Left ventricle myocardium superior (tissue), 1 donor: ENCODE measurements at places on chromosomes 6 and 20. TPM values are rescaled to one million over a fixed set of nuclear protein-coding genes. Genes with fewer than 3 reads are reported as not detected.

Gene FGD2
- total RNA-seq = 8.0 TPM

Gene GSTA4
- total RNA-seq = 8.0 TPM

Gene ARMC2
- 11.5 TPM for total RNA-seq

GRCh38 chr6:53995935-53996334 is 115.3 kb upstream of the MLIP start:
- DNase-seq = no peak

- DNase-seq = no peak
Observed at GRCh38 chr6:27837625-27838057, 74.6 kb downstream of the OR2B2 start.

- DNase-seq = no peak
Observed at GRCh38 chr6:169019727-169020491, 233.7 kb downstream of the THBS2 start.

DNA sequence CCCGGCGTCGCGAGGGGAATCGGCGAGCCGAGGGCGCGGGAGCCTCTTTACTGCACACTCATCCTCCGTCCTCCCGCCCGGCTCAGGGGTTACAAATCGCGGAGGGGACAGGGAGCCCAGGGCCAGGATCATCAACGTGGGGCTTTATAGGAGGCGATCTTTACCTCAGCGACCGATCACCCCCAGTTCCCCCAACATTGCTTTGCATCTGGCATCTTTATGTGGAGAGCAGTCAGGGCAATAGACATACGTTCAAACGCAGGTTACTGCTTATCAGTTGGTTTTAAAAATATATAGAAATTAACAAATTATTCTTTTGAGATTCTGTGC is 634 bp downstream of the HSF2 start:
- no peak for DNase-seq

DNA sequence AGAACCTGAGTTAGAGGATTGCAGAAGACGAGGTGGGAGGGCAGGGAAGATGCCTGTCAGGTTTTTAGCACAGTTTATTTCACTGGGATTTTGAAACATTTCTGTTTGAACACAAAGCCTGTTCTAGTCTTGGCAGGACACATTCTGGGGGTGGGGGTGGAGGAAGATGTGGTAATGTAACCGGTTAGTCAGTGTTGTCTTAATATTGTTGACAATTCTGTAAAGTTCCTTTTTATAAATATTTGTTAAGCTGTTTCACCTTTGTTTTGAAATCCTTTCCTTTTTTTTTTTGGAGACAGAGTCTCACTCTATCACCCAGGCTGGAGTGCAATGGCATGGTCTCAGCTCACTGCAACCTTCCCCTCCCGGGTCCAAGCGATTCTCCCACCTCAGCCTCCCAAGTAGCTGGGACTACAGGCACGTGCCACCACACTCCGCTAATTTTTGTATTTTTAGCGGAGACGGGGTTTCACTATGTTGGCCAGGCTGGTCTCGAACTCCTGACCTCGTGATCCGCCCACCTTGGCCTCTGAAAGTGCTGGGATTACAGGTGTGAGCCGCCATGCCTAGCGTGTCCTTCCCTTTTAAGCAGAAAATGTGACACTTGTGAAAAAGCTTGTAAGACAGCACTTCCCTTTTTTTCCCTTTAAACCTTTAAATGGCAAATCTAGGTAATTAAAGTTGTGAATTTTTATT is 20.2 kb downstream of the SLC9A8 start:
- no peak for DNase-seq

DNA sequence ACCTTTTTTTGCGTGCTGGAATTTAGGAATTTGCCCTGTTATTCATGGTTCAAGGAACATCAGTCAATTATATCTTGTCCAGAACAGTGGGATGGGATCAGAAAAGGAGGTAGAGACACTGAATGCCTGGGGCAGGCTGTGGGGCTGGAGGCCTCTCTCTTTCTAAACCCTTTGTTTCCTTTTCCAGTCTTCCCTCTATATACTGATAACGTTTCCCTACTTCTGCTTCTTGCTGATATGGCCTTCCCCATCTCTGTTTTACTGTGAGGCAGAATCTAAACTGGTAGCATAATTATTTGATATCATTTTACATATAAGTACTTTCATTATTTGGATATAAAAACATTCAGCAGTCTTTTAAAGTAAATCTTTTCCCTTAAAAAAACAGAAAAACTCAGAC is 67.5 kb downstream of the DNAH8 start:
- DNase-seq = no peak

- no peak for DNase-seq
Observed at GRCh38 chr6:144265390-144265789, 19.7 kb upstream of the UTRN start.

DNA sequence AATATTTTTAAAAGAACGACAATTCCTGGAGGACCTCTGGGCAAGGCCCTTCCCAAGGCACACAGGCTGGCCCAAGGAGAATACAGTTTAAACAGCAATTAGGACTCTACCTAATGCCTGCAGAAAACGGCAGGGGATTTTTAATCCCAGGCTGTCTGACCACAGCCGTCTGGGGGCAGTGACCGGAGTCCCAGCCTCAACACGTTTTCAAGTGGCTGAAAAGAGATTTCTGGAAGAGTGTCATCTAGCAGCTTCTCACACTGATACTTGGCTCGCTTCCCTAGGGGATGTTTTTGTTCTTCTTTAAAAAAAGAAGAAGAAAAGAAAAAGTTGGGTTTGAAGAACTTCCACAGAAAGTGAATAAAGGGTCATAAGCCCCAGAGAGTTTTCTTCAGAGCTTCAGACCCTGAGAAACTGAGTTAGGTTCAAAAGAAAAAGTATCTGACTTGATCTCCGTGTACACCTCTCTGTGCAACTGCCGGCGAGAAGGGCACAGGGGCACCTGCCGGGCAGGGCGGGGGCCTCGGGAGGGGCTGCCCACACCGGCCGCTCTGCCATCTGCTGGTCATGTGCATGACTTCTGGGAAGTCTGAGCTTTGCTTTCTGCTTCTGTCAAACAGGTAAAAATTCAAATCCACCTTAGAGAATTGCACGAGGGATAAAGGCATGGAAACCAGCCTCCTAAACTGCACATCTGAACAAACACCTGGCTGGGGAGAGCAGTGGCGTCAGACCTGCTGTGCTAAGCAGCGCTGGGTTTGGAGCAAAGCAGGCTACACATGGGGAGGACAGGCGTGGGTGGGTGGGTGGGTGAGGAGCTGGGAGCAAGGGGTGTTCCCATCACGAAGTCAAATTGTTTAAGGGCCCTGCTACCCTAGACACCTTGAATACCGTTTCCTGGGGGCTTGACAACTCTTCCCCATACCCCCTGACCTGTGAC is 33.0 kb downstream of the RRBP1 start:
- peak; percentile 60 for DNase-seq

GRCh38 chr6:31430449-31430848 is 27.1 kb downstream of the MICA start:
- no peak for DNase-seq

GRCh38 chr6:15457121-15457650 is 205.6 kb downstream of the DTNBP1 start:
- no peak for DNase-seq

DNA sequence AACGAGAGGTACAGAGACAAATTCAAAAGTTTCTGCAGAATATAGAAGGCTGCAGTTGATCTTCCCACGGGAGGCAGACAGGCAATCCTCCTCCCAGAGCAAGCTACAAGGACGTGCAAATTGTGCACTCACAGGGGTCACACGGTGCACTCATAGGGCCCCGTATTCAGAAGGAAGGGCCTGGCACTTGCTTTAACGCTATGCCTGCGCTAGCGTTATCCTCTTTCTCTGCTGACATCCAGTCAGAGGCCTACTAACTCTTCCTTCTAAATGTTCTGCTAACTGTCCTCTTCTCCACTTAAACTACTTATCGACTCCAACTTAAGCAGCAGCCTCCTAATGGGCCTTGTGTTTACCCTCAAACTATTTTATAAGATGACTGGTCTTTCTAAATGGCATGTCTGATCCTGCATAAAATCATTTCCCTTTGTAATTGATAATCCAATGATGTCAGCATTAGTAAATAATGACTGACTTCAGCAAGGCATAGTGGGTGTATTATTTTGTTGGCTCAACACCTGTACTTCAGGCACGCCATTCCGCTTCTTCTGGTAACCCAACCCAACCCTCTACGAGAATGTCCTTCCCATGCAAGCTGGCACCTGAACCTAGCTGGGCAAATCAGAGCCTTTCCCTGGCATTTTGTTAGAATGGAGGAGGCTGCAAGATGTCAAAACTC is 2.2 kb downstream of the IFNGR1 start:
- DNase-seq = no peak

DNA sequence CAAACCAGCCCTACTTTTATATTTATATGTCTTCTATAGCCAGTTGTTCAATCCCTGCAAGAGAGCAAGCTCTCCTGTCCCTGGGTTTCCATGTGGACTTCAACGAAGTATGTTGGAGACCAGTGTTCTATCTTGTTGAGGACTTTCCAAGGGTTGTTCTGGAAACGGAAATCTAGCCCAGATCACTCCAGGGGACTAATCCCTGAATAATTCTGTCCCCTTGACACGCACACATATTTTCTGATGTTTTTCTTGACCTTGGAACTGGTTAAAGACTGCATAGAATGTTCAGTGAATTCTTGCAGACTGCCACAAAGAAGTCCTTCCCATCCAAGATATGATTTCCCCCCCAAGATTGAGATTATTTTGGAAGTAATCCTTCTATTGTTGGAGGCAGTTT is 9.5 kb upstream of the MYLK2 start:
- DNase-seq = no peak

- peak; percentile 86 for DNase-seq
Observed at GRCh38 chr20:1313236-1313964, 15.5 kb downstream of the SDCBP2 start.

GRCh38 chr20:23118144-23118543 is 32.0 kb upstream of the CD93 start:
- no peak for DNase-seq

DNA sequence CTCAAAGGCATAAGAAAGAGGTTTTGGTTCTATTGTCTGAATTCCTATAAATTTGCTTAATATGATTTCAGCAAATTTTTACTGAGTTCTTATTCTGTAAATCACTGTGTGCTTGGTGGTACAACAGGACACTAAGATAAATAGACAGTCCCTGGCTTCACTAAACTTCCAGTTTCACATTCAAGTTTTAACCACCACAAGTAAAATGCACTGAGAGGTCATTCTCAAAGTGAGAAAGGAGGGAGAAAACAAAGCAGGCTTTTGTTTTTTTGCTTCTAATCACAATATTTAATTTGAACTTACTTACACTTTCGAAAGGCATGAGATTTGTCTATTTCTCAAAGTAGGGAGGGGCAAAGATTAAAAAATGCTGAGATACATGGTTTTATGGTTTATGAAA is 445.7 kb downstream of the CDC5L start:
- DNase-seq = no peak

- peak; percentile 79 for DNase-seq
Observed at GRCh38 chr6:158043586-158044524, 62.2 kb downstream of the SYNJ2 start.

DNA sequence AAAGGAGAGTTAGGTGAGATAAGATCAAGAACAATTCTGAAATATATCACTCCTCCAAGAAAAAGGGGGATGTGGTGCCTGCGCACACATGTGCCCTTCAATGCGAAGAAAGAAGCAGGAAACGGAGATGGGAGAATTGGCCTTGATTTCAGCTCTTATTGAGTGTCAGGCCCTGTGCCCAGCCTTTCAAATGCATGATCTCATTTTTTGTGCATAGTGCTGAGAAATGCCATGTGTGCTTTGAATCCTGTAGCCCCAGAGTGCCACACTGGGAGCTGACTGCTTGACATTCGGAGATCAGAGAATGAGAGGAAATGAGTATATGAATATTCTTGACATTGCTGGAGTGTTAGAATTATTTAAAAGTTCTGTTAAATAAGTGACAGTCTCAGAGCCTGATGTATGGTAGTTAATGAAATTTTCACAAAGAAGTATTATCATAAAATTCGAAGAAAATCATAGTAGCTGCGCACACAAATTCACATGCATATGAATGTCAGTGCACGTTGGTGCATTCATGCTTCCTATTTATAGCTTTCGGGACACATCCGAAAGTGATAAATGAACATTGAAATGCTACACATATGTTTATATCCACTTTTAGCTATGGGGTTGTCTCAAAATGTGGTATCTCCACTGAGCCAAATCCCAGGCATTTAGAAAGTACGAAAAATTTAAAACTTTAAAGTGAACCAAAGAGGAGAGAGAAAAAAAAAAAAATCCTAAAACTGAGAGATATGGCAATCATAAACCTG is 172.0 kb downstream of the KCNQ5 start:
- no peak for DNase-seq

DNA sequence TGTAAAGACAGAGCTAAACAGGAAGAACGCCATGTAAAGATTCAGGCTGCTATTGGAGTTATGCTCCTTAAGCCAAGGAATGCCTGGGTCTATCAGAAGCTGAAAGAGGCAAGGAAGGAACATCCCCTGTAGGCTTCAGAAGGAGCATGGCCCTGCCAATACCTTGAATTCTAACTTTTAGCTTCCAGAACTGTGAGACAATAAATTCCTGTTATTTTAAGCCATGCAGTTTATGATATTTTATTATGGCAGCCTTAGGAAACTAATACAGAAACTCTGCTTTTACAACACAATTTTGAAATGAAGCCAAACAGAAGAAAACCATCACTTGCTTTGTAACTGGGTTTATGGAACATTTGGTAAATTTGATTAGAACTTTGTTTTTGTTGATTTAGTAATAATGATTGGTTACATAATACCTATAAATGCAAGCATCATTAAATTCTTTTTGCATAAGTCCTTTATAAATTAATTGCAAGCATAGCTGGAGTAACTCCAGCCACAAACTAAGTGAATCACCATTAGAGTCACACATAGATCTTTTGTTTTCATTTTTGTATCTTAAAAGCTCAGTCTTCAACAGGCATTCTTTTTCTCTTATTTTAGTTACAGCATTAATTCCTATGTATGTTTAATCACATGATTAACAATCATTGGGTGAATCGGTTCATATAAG is 33.5 kb upstream of the TSPYL1 start:
- no peak for DNase-seq

- no peak for DNase-seq
Observed at GRCh38 chr6:45171380-45171779, 156.8 kb upstream of the RUNX2 start.

- DNase-seq = peak; percentile 45
Observed at GRCh38 chr20:32626859-32627636, 41.9 kb upstream of the NOL4L start.

GRCh38 chr20:7790189-7790588 is 150.1 kb downstream of the HAO1 start:
- DNase-seq = no peak

- no peak for DNase-seq
Observed at GRCh38 chr6:28953039-28953584, 29.3 kb upstream of the TRIM27 start.
